ENCODE measurements at places on chromosomes 16 and 17. TPM values are rescaled to one million over a fixed set of nuclear protein-coding genes. Genes with fewer than 3 reads are reported as not detected.

Gene PPP1R27
- total RNA-seq: not detected

Gene KLHL10
- 0.08 TPM for total RNA-seq

Gene KIF19
- total RNA-seq: 0.25 TPM

Gene BAIAP3
- 0.31 TPM for total RNA-seq

Gene FOXC2
- total RNA-seq: not detected

Gene PITPNM3
- 0.44 TPM for total RNA-seq

Gene ZSCAN10
- total RNA-seq: not detected

Gene NKD1
- total RNA-seq: 0.73 TPM

Gene CDC6
- total RNA-seq: 127 TPM

Gene KCTD11
- 6.4 TPM for total RNA-seq

Gene NACA2
- total RNA-seq: not detected

Gene ASPHD1
- 1.3 TPM for total RNA-seq

Gene MRTFB
- 9.8 TPM for total RNA-seq

Gene BRIP1
- 16.2 TPM for total RNA-seq

Gene NLRP1
- total RNA-seq: 19.1 TPM

Gene PCTP
- total RNA-seq: 8.3 TPM

Gene KRTAP16-1
- not detected for total RNA-seq

Gene NT5M
- 5.2 TPM for total RNA-seq

Gene FCSK
- 14.5 TPM for total RNA-seq

Gene DLX4
- 0.67 TPM for total RNA-seq

Gene TBC1D26
- 0.08 TPM for total RNA-seq

Gene TMEM94
- total RNA-seq: 61.5 TPM

Gene TBX2
- not detected for total RNA-seq

Gene SLC13A2
- total RNA-seq: not detected

Gene IL21R
- 85.4 TPM for total RNA-seq

Gene PRDM7
- not detected for total RNA-seq

Gene TLCD2
- total RNA-seq: 0.08 TPM

Gene TGFB1I1
- total RNA-seq: 0.74 TPM

Gene TP53TG3C
- total RNA-seq: not detected

Gene VMP1
- total RNA-seq: 228 TPM

Gene OR1F1
- total RNA-seq: not detected

Gene ANTKMT
- total RNA-seq: 69.1 TPM

Gene UNC45B
- total RNA-seq: not detected

Gene SLFN14
- 0.19 TPM for total RNA-seq

Gene ACSM3
- total RNA-seq: 10.1 TPM

Gene DGKE
- total RNA-seq: 30.7 TPM

Gene MARF1
- 53.6 TPM for total RNA-seq

Gene CHMP6
- 25.6 TPM for total RNA-seq

Gene RAD51C
- total RNA-seq: 88.6 TPM

Data from activated CD8-positive, alpha-beta memory T cell treated with anti-CD3 and anti-CD28 coated beads for 36 hours (primary cell).